ENCODE measurements at places on chromosomes 6 and 20.

DNA sequence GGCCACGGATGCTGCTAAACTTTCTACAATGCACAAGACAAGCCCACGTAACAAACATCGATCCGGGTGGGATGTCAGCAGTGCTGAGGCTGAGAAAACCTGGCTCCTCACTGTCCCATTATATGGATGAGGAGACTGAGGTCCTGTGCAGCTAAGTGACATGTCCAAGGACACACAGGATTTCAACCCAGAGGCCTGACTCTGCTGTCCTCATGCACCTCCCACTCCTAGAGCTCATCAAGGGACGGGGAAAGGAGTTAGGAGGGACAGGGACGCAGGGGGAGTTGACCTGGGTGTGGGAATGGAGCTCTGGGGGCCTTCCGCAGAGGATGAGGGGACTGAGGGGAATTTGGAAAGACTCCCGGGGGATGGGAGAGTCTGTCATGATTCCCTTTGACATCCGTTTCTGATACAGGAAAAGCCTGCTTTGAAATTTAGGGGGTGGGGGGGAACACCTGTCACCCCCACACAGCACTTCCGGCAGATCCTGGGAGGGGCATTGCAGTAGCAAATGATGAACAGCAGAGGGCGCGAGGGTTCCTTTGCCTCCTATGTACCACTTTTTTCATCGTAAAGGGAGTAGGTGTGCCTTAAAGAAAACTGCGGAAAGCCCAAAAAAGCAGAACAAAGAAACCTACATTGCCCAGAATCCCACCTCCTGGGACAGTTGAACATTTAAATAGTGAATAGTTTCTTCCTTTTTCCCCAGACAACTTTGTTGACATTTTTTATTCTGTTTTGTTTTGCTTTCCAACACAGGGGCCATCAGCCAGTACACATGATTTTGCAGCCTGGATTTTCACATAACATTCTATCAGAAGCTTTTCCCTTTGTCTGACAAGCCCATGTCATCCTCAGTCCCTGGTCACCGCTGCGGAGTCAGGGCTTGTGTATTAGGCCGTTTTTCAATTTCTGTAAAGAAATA lies 48.6 kb downstream of the SLC2A10 start:
- DNase-seq: peak; percentile 71

DNA sequence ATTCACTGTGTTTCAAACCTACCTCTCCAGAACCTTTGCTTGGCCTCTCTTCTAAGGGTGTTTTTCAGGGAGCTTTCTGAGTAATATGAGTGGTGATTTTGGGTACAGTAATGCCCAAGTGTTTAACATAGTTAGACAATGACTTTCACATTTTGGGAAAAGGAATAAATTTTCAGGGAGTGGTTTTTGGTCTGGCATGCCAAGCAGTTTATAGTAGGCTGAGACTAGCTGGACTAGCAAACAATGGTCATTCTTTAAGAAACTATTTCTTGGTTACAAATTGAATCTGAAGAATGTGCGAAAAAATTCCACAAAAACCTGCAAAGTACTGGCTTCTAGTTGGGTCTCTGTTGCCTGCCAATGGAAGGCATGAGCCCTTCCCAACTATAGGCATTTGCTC lies 15.4 kb downstream of the FNDC1 start:
- DNase-seq: no peak

GRCh38 chr6:25447570-25447929 lies 168.4 kb downstream of the CARMIL1 start:
- no peak for DNase-seq

GRCh38 chr20:19784511-19785172 lies 26.6 kb downstream of the RIN2 start:
- peak; percentile 88 for DNase-seq

GRCh38 chr6:46972531-46972930 lies 50.8 kb upstream of the ADGRF5 start:
- DNase-seq: no peak

DNA sequence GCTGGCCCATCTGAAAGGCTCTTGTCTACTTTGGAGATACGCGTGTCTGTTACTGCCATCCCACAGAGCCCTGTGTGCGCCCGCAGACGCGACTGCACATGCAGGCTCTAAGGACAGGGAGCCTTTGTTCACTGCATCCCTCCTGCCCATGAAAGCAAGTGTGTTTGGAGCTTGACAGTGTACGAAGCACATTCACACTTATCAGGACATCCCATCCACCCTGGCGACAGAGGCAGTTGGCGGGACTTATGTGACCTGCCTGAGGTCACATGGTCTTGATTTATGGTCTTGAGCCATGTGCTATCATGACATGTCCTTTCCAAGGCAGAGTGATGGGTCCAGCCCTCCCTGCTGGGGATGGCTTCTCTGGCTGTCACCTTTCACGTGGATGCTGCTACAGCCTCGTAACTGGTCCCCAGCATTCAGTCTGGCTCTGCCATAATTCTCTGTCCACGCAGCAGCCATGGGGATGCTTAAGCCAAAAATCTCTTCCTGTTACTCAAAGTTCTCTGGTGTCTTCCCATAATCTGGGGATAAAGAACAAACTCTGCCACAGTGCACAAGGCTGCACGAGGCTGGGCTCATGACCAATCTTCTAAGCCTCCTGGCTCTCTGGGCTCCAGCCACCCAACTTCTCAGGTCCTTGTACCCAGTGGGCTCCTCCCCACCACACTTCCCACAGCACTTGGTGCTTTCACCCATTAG lies 36.3 kb upstream of the FAM83D start:
- no peak for DNase-seq

DNA sequence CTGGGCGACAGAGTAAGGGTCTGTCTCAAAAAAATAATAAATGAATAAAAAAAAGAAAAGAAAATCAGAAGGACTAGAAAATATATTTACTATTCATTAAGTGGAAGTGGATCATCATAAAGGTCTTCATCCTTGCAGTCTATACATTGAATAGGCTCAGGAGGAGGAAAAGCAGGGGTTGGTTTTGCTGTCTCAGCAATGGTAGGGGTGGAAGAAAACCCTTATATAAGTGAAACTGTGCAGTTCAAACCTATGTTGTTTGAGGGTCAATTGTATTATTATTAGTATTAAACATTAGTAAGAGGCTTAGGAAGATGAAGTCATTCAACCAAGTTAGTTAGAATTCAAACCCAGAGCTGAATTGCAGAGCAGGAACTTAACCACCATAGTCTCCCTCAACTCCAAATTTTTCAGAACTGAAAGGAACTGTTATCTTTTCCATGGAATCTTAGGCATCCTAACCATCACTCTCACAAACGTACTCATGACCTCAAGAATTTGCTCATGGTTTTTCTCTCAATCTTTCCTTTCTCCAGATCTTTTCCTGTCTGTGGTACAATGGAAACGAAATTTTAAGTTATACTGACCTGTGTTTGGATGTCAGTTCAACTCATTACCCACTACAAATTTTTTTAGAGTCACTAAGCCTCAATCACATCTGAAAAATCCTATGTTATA lies 7.7 kb upstream of the SMIM13 start:
- no peak for DNase-seq

GRCh38 chr6:28567506-28567905 lies 41.8 kb downstream of the GPX5 start:
- no peak for DNase-seq

Data from NCI-H1092 treated with DMSO at 0.1 percent for 48 hours (cell line).